Activated T-cell treated with anti-CD3 and anti-CD28 coated beads, Interleukin-2, amount 50 U/mL, for 48 hours (primary cell): ENCODE measurements at places on chromosomes 2 and 18.
A peak's percentile ranks its signal among the peaks of the same experiment; 100 is the strongest.

GRCh38 chr2:179129574-179130238, 79.8 kb upstream of the CCDC141 start:
- DNase-seq, result no peak

DNA sequence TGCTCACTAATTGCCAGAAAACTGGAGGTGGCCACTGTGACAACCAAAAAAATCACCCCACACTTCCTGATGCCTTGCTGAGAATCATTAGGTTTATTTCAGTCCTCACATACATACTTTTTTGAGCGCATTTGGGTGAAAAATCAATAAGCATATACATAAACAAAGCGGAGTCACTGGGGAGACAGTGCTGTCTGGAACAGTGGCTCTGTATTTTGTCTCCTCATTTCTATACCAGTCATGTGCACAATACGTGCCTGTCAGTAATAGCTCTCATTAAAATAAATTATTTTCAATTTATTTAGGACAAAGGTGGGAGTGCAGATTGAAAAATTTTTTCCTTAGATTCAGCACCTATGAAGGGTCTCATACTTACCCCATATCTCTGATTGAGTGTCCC, 48.2 kb downstream of the CXCR4 start:
- DNase-seq, result no peak

DNA sequence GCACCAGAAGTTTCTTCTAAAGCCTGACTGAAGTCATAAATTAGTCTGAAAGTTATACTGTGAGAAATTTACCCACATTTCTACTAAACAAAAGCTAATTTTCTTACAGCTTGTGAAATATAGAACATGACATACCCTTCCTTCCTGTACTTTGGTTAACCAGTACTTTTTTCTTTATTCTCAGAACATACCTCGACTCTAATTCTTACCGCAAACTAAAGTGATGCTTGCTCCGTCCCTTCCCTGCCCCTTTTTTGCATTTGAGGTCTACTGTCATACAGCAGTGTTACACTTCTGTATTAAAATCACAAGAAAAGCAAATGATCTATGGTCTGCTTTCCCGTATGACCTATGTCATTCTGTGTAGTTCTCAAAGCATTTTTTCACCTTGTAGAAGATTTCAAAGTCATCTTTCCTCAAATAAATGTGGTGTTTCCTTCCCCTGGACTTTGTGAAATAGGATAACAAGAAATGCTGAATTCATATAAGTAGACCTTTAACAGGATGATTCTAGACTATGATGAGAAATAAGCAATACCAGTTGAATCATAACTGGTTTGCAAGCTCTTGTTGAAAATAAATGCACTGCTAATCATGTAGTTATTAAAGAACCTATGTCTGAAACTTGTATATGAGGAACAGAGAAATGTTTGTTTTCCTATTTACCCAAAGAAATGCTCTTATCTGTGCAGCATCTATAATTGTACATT, 30.4 kb downstream of the CYTIP start:
- DNase-seq, result peak; percentile 54

DNA sequence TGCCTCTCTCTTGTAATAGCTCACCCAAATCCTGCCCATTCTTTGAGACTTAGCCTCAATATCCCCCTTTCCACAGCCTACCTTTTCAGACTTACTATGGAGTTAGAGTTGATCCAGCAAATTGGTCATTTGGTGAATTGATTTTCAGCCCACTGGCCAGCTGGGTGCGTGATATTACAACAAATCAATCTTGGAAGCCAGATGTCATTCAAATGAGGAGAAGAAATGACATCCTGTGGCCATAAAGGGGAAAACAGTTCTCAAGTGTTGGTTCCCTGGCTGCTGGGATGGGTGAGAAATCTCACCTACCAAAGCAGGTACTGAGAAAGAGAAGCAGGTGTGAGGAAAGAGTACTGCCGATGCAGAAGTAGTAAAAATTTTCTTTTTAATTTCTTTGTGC, 36.7 kb upstream of the FOXI3 start:
- DNase-seq, result no peak

DNA sequence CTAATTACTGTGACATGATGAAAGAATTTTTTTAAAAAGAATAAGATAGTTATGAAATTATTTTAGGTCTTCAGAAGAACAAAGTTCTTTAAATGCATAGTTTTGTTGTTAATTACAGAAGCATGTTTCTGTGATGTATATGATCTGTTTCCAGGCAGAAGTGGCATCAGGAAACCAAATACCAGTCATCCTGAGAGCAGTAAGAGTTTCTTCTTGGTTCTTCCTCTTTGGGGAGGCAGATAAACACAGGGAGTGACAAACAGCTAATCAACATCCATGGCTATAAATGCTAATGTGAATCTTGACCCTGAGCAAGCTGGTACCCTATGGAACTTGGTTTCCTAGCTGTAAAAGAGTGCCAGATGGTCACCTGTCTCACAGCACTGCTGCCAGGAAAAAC, 29.2 kb downstream of the WIPF1 start:
- DNase-seq, result peak; percentile 12

DNA sequence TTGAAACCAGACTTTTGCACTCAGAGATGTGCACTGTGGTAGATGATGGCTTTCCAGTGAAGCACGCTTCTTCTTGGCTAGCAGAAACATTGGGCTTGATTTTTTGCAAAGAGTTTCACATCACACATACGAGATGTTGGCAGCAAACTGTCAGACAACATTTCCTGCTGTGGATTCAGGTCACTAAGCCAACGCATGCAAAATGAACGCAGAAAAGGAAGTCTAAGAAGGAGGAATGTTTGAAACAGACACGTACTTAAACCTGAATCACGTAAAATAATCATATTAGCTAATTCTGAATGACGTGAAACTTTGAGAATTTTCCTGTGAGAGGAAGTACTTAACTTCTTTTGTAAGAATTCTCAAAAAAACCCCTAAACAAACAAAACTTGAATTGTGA, 88.1 kb downstream of the EPB41L3 start:
- DNase-seq, result no peak

DNA sequence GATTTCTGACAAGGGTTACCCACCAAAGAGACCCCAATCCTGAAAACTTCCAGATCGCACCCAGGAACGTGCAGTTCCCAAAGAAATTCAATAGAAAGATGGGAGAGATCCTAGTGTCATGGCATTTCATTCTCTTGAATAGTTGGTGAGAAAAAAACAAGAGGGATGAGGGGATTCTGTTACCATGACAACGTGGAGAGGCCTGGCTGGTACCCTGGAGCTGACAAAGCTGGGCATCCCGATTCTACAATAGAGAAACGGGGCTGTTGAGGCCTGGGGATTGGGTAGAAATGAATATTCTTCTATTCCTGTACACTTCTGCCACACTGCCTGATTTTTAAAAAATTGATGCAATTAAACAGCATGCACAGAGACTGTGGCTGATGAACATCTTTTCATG, 41.0 kb downstream of the POLE4 start:
- no peak for DNase-seq

DNA sequence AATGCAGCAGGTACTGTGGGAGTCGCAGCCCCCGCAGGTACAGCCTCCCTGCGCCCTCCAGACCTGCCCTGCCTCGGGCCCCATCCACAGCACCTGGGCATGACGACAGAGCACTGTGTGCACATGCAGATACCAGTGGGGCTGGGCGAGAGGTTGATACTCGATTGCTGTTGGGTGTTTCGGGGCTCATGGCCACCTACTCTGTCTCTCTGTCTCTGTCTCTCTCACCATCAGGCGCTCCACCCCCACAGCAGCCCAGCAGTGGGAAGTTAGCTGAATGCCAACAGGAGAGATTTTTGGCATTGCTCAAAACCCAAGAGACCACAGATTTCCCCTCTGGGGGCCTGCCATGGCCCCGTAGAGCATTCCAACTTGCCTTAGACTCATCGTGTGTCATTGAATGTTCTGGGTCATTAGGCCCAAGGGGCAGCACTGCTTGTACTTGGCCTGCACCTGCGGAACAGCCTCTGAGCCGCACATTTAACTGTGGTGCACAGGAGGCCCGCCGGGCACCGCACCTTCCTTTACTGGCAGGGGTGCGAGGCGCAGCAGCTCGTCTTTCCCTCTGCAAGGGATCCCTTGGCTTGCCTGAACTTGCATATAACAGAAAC, 18.8 kb downstream of the KCNIP3 start:
- DNase-seq, result no peak

DNA sequence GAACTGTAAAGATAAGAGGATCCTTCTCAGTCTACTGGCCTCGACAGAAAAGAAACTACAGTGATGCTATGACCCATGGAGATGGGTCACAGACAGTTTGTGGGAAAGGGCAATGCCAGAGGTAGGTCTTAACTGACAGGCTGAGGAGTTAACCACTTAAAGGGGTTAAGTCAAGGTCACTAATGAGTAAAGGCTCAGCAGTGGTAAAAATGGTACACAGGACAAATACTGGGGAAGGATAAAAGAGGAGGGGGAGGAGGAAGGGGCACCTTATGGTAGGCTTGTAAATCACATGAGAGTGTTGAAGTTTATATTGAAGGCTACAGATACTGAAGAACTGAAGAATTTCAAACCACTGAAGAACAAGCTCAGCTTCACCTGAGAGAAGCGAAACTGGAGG, 9.9 kb downstream of the IER3IP1 start:
- no peak for DNase-seq

GRCh38 chr2:36444216-36444936, 88.8 kb downstream of the CRIM1 start:
- DNase-seq, result no peak

GRCh38 chr2:71950256-71951082, 197.2 kb downstream of the CYP26B1 start:
- DNase-seq, result no peak

DNA sequence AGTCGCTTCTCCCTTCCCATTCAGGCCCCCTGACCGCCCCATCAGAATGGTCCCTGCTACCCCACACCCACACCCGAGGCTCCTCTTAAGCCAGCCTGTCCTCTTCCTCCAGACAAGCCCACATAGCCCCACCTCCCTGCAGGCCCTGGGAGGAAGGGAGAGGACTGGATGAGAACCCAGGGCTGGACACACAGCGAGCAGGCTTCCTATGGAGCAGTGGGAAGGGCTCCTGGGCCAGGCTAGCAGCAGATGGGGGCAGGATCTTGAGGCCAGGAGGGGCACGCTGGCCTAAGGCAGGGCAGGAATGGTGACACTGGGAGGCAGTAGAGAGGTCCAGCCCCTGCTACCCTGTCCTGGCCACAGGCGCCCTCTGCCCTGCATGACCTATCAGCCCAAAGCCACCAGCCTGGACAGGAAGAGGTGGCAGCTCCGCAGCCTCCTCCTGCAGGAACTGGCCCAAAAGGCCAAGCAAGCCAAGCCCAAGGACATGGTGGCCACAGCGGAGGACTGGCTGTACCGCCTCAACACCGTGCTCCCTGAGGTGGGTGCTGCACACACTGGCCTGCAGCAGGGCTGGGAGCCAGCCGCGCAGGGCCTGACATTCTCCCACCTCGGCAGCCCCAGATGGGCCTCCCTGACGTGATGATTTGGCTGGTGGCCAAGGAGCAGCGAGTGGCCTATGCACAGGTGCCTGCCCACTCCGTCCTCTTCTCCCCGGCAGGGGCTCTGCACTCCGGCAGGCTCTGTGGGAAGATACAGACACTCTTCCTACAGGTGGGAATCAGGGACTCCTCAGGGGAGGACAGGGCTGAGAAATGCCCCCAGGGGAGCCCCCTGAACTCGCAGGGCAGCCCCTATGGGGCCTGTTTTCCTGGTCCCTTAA, 43.3 kb downstream of the FER1L5 start:
- no peak for DNase-seq

- DNase-seq, result no peak
These were observed 94.5 kb upstream of the ID2 start for GRCh38 chr2:8587251-8587791.

DNA sequence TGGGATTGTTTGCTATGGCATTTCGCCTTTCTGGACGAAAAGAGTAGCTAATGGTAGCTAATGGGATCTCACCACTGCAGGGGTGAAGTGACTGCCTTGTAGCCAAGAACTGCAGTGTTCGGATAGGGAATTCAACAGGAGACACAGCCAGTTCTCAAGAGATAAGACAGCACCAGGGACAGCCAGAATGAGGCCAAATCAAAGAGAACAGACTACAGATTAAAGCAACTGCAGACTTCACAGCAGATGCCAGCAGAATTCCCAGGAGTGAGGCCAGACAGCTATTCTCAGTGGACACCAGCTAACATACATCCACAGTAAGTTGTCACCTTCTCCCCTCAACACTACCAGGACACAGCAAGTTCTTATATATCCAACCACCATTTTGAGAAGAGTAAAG, 124.0 kb downstream of the PLA2R1 start:
- no peak for DNase-seq

DNA sequence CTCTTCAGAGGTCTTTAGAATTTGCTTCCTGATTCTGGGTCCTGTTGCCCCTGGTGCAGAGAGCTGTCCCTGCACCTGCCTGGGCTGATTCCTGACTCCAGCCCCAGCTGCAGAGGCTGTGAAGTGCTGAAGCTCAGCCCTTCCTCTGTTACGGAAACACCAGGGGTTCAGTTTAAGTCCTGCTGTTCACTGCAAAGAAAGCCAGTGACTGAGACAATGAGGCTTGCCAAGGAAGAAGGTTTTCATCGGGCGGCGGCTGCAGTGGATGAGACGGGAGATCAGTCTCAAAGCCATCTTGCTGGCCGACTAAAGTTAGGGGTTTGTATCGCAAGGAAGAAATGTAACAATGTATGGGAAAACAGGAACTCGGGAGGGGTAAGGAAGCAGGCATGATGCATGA, 142.4 kb upstream of the ZNF236 start:
- DNase-seq, result no peak

DNA sequence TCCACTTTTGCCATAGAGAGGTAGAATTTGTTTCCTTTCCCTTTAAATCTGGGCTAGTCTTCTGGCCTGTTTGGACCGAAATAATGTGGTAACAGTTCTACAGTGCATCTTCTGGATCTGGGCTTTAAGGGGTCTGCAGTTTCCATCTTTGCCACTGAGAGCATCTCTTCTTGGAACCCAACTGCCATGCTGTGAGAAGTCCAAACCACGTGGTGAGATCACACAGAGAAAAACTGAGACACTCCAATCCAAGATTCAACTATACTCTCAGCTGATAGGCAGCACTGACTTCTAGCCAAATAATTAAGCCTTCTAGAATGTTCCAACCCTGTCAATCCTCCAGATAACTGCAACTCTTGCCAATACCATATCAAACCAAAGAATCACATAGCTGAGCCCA, 261.1 kb downstream of the INSIG2 start:
- DNase-seq, result no peak

GRCh38 chr2:230669386-230669950, 43.2 kb upstream of the CAB39 start:
- no peak for DNase-seq

- DNase-seq, result peak; percentile 59
These were observed 60.7 kb downstream of the DGKD start for GRCh38 chr2:233414777-233415570.

GRCh38 chr18:49716035-49716434, 97.3 kb downstream of the ACAA2 start:
- DNase-seq, result no peak
